ENCODE measurements at places on chromosomes 7 and 10.

- DNase-seq = no peak
Observed at GRCh38 chr7:45033261-45033930, 33.4 kb downstream of the CCM2 start.

- DNase-seq = no peak
Observed at GRCh38 chr7:35021445-35021844, 15.8 kb downstream of the DPY19L1 start.

DNA sequence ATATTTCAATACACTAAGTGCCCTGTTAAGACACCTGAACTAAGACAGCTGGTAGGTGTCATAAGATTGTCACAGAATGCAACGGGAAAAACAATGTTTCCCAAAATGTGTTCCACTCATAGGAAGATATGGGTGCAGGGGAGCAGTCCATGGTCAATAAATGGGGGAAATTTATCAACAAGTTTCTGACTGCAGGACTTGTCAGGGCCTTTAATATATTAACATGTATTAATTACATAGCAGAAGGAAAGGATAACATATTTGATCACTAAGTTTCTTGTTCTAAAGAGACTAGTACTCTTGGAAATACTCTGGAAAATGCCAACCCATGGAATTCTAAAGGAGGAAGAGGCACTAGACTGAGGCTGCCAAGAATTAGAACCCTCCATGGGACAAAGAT lies 6.7 kb downstream of the RBP3 start:
- DNase-seq = no peak

- peak; percentile 83 for DNase-seq
Observed at GRCh38 chr10:6072215-6072934, 10.2 kb upstream of the IL2RA start.

DNA sequence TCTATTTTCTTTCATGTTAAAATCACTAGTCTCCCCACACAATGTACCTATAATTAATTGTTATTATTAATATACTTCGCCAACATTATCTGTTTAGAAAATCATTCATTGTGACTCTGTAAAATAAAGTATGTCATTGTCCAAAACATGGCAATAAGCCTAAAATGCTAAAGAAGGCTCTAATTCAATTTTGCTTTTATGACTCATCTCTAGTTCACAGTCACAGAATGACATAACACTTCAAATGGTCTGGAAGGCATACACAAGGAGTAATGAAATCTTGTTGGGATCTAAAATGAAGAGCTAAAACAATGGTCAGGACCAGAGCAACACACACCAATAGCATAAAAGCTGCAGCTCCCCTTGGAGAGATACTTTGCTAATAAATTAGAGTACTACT lies 505.8 kb downstream of the GPAM start:
- DNase-seq = no peak

DNA sequence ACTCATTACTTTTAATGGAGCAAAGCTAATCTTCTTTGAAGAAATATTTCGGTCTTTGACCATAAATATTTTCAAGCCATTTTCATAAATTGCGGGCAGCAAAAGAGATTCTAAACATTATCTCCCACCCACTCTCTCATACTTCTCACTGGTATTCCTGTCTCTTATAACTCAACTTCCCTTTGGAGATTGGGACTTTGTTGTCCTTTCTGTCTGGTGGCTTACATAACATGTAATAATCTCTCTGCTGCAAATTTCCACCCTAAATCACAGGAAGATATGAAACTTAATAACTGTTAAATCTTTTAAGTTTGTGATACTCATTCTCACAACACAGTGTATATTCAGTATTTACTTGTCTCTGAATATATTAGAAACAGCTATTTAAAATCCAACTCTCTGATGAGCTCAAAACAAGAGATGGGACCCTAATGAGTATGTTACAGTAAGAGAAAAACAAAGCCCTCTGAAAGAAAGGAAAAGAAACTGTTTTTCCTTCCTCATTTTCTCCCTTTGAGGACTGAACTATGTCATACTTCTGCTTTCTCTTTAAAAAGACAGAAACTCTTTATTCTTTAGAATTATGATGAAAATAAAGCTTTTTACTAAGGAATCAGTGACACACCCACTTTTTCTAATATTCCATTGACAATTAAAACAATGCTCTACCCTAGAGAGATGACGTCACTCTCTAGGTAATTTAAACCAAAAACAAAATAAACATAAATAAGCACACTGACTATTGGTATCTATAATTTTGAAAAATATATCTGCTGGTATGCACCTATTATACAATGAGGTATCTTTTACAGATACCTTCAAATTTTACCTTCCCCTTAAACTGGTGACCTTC lies 14.7 kb downstream of the CALCR start:
- DNase-seq = no peak

DNA sequence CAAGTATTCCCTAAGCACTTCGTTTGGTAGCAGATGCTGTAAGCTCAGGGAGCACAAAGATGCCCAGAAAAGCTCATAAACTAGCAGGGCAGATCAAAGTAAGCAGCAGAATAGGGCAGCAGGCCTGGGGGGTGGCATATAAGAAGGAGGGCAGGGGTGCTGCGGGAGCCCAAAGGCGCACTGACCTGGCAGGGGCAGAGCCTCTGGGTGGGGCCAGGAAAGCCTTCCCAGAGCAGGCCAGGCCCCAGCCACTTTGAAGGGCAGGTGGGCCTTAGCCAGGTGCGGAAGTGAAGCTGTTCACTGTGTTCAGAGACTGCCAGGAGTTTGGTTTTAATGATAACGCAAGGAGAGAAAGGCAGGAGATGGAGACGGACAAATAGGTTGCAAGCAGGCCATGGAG lies 3.9 kb downstream of the GDF10 start:
- no peak for DNase-seq

DNA sequence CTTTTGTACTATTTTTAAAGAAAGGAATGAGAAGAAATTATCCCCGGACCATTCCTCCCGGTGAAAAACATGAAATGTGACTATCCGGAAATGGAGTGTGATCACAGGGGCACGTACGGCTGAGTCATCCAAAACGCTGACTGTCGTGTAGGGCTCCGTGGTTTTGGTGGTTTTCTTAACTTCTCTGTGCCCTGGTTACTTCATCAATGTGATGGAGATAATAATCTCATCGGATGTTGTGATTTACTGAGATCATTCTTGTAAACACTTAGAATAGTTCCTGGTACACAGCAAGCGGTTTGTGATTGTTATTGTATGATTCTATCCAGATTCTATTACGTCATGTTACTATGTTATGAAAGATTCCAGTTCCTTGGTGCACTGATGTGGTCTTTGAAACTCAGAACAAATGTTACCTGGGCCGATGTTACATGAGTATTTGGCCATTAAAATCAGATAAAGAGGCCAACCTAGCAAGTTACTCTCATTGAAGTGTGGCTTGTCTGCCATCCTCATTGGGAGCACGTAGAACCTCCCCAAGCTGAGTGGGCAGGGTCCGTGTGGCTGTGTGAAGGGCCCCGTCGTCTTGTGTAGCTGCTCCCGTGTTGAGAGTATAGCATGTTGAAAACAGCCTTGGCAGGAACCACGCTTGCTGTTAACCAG lies 99.5 kb downstream of the CAMK1D start:
- DNase-seq = peak; percentile 82

DNA sequence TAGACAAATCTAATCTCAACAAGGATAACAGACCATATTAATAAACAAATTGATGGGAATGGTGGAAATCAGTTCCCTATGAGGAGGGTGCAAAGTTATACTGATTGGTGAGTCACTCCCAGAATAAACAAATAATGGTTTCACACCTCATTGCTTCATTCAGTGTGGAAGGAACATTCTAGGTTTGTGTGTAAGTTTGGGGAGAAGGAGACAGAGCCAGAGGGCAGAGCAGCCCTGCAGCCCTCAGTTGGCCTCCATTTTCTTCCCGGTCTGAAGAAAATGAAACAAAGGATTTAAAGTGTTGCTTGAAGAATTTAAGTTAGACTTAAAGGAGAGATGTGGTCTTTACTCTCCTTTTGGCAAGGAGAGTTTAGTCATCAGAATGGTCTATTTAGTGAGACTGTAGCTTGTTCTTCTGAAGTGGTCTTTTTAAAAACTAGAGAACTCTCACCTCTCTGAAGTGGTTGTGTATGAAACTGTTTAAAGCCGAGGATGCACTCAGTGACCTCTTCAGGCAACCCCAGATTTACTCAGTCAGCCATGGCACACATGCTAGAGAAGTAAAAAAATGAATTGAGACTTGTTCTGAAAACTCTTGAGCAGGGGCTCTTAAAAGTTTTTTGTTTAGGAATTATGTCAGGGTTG lies 27.2 kb downstream of the IKZF1 start:
- DNase-seq = no peak

Measured in GF-D8 (cell line).